ENCODE measurements at places on chromosomes 7 and 10. TPM values are rescaled to one million over a fixed set of nuclear protein-coding genes. Genes with fewer than 3 reads are reported as not detected.
A peak's percentile ranks its signal among the peaks of the same experiment; 100 is the strongest.

DNA sequence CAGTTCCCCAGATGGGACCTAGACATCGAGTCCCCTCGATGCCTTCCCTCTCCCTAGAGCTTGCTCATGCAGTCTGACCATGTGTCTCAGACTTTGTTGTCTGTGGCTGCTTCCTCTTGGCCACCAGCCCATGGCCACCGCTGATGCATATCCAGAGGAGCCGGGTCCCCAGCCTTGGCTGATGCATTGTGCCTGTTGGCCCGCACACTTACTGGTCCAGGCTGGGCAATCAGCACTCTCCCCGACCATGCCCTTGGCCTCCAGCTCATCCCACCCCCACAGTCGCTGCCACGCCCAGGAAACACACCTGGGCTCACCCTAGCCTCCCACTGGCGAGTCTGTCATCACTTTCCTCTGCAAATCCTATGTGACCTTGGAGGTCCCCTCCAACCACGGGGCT is 10.1 kb downstream of the NPC1L1 start:
- no peak overlapping the region for H3K27ac ChIP-seq
- no peaks in the 10 kb centered on the region for H3K4me1 ChIP-seq
- H3K27me3 ChIP-seq, result no peaks in the 10 kb centered on the region
- no peak overlapping the region for H3K4me3 ChIP-seq
- no peaks in the 10 kb centered on the region for H3K36me3 ChIP-seq

DNA sequence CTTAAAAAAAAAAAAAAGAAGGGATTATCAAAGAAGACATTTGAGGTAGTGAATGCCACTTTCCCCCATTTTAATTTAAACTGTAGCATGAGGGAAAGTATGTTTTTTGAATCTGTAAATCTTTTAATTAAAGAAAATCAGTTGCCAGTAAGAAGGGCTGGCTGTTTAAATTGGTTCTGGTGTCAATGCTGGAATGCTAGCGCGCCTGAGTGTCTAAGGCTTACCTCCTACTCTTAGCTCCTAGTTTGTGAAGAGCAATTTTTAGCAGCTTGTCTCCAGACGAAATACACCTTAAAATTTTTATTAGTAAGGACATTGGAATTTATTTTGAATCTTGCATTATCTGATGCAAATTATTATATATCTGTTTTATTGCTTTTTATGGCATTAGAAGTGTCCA is 54.1 kb downstream of the UBE3C start:
- H3K27ac ChIP-seq, result no peak overlapping the region
- H3K27me3 ChIP-seq, result no peaks in the 10 kb centered on the region
- no peak overlapping the region for H3K4me3 ChIP-seq
- DNase-seq, result no peak
- peaks cover 34% of the 10 kb centered on the region for H3K36me3 ChIP-seq

- H3K4me3 ChIP-seq, result no peak overlapping the region
- H3K27ac ChIP-seq, result no peak overlapping the region
- no peaks in the 10 kb centered on the region for H3K27me3 ChIP-seq
- DNase-seq, result no peak
These were observed 109.9 kb downstream of the HECTD2 start for GRCh38 chr10:91519899-91520514.

GRCh38 chr7:90869335-90869734 is 273.2 kb downstream of the CDK14 start:
- no peak overlapping the region for H3K27ac ChIP-seq
- H3K4me3 ChIP-seq, result no peak overlapping the region
- H3K4me1 ChIP-seq, result no peaks in the 10 kb centered on the region
- no peaks in the 10 kb centered on the region for H3K27me3 ChIP-seq
- H3K36me3 ChIP-seq, result no peaks in the 10 kb centered on the region

DNA sequence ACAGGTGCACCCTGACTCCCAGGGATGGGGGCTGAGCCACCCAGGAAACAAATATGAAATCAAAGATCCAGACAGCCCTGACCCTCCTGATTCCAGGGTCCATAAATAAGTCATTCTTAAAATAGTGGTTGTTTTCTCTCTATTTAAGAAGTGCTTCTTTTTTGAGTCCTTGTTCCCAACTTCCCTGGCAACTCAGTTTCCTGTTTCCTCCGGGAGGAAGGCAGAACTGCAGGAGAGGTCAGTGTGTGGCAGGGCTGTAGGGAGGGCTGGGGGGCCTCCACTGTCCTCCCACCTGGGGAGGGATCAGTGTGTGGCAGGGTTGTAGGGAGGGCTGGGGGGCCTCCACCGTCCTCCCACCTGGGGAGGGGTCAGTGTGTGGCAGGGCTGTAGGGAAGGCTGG is 88.7 kb upstream of the PDGFA start:
- H3K4me1 ChIP-seq, result peaks cover 31% of the 10 kb centered on the region
- H3K4me3 ChIP-seq, result no peak overlapping the region
- no peaks in the 10 kb centered on the region for H3K27me3 ChIP-seq
- no peaks in the 10 kb centered on the region for H3K36me3 ChIP-seq
- no peak overlapping the region for H3K27ac ChIP-seq

DNA sequence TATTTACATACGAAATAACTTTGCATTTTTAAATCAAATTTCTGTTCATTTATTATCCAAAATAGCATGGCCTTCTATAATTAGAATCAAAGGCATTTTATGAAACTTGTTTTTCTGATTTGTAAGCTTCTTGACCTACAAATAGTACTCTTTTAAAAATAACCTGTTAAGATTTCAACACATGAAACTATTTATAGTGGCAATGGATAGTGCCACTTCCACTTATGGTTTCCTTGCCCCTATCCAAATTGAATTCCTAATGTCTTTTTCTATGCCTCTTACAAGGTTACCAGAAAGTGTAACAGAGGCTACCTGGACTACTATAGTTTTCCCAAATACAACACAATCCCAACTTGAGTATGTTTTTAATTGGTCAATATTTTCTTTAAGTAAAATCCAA is 263.5 kb downstream of the SEMA3D start:
- no peak overlapping the region for H3K4me3 ChIP-seq
- H3K27ac ChIP-seq, result no peak overlapping the region
- no peak for DNase-seq
- H3K4me1 ChIP-seq, result no peaks in the 10 kb centered on the region
- H3K36me3 ChIP-seq, result no peaks in the 10 kb centered on the region
- H3K27me3 ChIP-seq, result no peaks in the 10 kb centered on the region

GRCh38 chr10:77049896-77050295 is 587.7 kb downstream of the KCNMA1 start:
- H3K36me3 ChIP-seq, result no peaks in the 10 kb centered on the region
- no peak overlapping the region for H3K27ac ChIP-seq
- DNase-seq, result peak; percentile 48
- H3K4me3 ChIP-seq, result no peak overlapping the region

- H3K27ac ChIP-seq, result no peak overlapping the region
- no peaks in the 10 kb centered on the region for H3K36me3 ChIP-seq
- no peaks in the 10 kb centered on the region for H3K27me3 ChIP-seq
- no peak overlapping the region for H3K4me3 ChIP-seq
- DNase-seq, result no peak
- no peaks in the 10 kb centered on the region for H3K4me1 ChIP-seq
These were observed 78.2 kb downstream of the GALNT11 start for GRCh38 chr7:152103691-152104090.

- H3K27ac ChIP-seq, result peak overlapping the region; percentile 69
- peak; percentile 86 for DNase-seq
- peaks cover 35% of the 10 kb centered on the region for H3K4me1 ChIP-seq
- H3K27me3 ChIP-seq, result no peaks in the 10 kb centered on the region
These were observed 115.0 kb upstream of the ZNF438 start for GRCh38 chr10:31146491-31147209.

GRCh38 chr7:148712678-148713329 is 14.1 kb downstream of the CUL1 start:
- no peaks in the 10 kb centered on the region for H3K27me3 ChIP-seq
- H3K36me3 ChIP-seq, result no peaks in the 10 kb centered on the region
- DNase-seq, result peak; percentile 45
- no peak overlapping the region for H3K27ac ChIP-seq
- peaks cover 4% of the 10 kb centered on the region for H3K4me1 ChIP-seq

DNA sequence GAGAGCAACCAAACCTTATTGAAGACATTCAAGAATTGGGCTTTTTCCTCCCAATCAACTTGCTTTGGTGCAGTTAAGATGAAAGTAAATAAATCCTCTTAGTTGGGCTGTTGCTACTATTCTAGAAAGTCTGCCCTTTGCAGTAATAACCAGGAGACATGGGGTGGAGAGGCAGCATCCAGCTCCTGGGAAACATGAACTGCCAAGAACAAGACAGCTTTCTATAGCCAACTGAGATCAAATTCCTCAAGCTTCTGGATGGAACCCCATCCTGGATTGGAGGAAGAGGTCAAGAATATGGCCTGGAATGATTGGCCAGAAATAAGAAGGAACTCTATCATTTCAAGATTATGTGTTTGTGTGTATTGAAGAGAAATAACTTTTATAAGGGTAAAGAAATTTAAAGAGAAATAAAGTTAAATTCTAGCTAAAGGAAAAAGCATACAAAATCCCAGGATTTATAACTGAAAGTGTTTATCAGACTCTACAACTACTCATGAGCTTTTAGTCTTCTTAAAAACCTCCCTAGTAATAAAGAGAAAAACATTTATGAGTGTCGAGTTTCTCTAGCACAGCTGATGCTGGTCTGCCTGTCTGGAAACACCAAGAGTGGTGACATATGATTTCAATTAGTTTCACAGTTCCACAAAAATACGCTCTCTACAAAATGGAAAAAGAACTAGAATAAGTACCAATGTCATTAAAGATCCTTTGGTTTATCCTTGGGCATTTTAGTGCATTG is 70.1 kb upstream of the COL1A2 start:
- H3K4me3 ChIP-seq, result no peak overlapping the region
- no peaks in the 10 kb centered on the region for H3K27me3 ChIP-seq
- H3K27ac ChIP-seq, result no peak overlapping the region
- H3K36me3 ChIP-seq, result no peaks in the 10 kb centered on the region
- H3K4me1 ChIP-seq, result no peaks in the 10 kb centered on the region
- DNase-seq, result no peak

DNA sequence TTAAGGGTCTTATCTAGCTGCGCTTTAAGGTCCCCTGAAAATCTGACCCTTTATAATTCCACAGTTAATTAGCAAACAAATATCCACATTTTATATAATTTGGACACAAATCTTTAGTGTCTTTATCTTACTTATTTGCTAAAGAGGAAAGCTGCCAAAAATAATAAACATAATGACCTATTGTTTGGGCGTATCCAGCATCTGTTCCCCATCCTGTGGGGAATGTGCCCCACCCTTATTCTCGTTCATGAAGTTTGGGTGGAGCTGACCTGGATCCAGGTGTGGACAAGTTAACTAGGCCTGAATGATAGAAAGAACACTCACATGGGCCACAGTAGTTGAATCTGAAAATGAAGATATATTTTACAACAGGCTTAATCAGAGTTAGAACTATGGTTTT is 218.3 kb downstream of the CRPPA start:
- H3K27me3 ChIP-seq, result no peaks in the 10 kb centered on the region
- H3K4me1 ChIP-seq, result no peaks in the 10 kb centered on the region
- H3K36me3 ChIP-seq, result no peaks in the 10 kb centered on the region
- no peak for DNase-seq
- no peak overlapping the region for H3K4me3 ChIP-seq

DNA sequence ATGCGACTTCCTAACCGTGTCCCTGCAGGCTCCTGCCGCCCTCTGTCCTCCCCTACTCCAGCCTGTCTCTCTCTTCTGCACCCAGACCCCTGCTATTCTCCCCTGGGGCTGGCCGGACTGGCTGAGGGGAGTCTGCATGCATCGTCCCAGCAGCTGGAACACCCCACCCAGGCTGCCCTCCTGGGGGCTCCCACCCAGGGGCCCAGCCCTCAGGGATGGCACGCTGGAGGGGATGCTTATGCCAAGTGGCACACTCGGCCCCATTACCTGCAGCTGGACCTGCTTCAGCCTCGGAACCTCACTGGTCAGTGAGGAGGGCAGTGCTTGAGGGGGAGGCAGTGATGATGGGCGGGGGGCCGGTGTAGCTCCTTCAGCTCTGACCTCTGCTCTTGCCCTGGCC is 21.7 kb upstream of the ZNF467 start:
- H3K36me3 ChIP-seq, result no peaks in the 10 kb centered on the region
- no peak for DNase-seq
- no peak overlapping the region for H3K27ac ChIP-seq
- H3K4me3 ChIP-seq, result no peak overlapping the region
- H3K4me1 ChIP-seq, result no peaks in the 10 kb centered on the region
- peaks cover 8% of the 10 kb centered on the region for H3K27me3 ChIP-seq

DNA sequence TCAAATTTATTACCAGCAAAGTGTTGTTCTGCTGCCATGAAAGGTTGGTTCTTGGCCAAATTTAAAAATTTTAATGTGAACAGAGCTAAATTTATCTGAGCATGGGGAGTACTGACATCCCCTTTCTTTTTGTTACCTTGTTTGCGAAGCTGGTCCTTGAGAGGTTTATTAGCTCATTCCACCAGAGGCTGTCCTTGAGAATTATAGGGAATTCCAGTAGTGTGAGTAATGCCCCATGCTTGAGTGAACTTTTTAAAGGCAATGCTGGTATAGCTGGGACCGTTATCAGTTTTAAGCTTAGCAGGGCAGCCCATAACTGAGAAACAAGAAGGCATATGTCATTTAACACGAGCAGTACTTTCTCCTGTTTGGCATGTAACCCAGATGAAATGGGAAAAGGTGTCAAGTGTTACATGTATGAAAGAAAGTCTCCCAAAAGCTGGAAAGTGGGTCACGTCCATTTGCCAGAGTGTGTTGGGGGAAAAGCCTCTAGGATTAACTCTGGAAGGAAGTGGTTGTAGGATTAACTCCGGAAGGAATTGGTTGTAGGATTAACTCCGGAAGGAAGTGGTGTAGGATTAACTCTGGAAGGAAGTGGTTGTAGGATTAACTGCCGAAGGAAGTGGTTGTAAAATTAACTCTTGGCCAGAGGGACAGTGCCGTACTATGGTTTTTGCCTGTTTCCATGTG is 37.3 kb upstream of the AKR1C2 start:
- no peak overlapping the region for H3K27ac ChIP-seq
- H3K4me3 ChIP-seq, result no peak overlapping the region
- H3K27me3 ChIP-seq, result no peaks in the 10 kb centered on the region
- no peaks in the 10 kb centered on the region for H3K36me3 ChIP-seq
- H3K4me1 ChIP-seq, result no peaks in the 10 kb centered on the region

Gene PLEKHS1
- total RNA-seq, result not detected

Gene RNF133
- 0.30 TPM for total RNA-seq

Gene RPEL1
- total RNA-seq, result not detected

Gene KNDC1
- total RNA-seq, result 2.6 TPM

Gene ATP5MK
- total RNA-seq, result 405 TPM

Data from astrocyte (in vitro differentiated cells and primary cell).